ENCODE measurements at places on chromosomes 11 and 22.

GRCh38 chr22:27790376-27791158 is 11.0 kb downstream of the MN1 start:
- no peak for DNase-seq
- no peak overlapping the region for H3K27ac ChIP-seq
- no peaks in the 10 kb centered on the region for H3K36me3 ChIP-seq
- peaks cover 2% of the 10 kb centered on the region for H3K27me3 ChIP-seq
- no peak overlapping the region for H3K4me3 ChIP-seq
- no peaks in the 10 kb centered on the region for H3K4me1 ChIP-seq

- H3K27me3 ChIP-seq = no peaks in the 10 kb centered on the region
- H3K36me3 ChIP-seq = no peaks in the 10 kb centered on the region
- H3K4me3 ChIP-seq = no peak overlapping the region
- peaks cover 11% of the 10 kb centered on the region for H3K4me1 ChIP-seq
Measured at GRCh38 chr22:43305806-43306205, 37.4 kb downstream of the SCUBE1 start.

DNA sequence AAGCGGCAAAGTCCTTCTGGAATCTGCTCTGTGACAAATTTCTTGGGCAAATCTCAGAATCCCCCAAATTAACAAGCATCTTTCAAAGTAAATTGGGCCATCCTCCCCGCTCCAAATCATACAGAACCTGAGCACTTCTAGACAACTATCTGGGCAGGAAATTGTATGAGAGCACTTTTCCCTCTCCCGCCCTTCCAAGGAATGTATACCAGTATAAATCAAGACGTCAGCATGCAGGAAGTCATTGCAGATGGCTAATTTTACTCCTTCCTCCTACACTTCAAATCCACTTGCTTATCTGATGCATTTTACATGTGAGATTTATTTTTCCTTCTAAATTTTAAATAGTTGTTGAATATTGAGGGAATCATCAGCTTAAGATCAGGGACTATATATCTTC is 52.1 kb downstream of the NTM start:
- H3K4me3 ChIP-seq = no peak overlapping the region
- H3K36me3 ChIP-seq = no peaks in the 10 kb centered on the region
- no peak for DNase-seq
- H3K27me3 ChIP-seq = no peaks in the 10 kb centered on the region

GRCh38 chr11:15212876-15213275 is 98.2 kb downstream of the INSC start:
- H3K27ac ChIP-seq = no peak overlapping the region
- no peak overlapping the region for H3K4me3 ChIP-seq
- H3K36me3 ChIP-seq = no peaks in the 10 kb centered on the region
- DNase-seq = no peak
- no peaks in the 10 kb centered on the region for H3K27me3 ChIP-seq

- H3K27ac ChIP-seq = no peak overlapping the region
- no peaks in the 10 kb centered on the region for H3K27me3 ChIP-seq
- DNase-seq = no peak
- H3K4me3 ChIP-seq = no peak overlapping the region
Measured at GRCh38 chr11:96279018-96279895, 63.7 kb downstream of the MAML2 start.

DNA sequence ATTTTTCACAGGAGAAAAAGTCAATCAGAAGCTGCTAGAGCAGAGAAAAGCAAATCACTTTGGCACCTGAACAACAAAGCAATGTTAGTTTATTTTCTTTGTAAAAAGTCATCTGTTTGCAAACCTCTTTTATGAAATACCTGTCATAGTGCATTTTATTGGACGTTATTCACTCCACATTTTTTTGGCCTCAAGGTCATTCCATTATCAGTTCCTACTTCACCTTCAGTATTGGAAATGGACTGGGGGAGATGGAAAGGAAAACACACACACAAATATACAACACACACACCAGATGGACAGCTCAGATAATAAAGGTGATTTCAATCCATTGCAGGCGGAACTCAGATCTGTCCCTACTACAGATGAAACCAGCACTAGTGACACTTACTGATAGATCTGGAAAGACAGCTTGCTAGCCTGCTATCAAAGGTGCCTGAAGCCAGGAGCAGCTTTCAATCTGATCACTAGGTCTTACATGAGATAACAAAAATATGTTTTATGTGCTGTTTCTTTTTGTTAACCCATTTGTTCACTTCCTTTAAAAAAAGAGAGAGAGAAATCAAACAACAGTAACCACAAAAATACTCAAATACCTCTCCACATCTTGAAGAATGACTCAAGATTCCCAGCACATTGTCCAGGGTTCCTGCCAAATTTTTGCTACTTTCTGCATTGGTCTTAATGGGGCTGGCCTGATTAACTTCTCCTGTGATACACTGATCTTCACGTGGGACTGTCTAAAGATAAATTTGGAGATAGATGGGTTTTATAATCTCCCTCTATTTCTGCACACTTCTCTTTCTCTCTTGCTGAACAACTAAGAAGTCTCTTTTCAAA is 844.3 kb upstream of the TENM4 start:
- DNase-seq = no peak
- H3K27me3 ChIP-seq = no peaks in the 10 kb centered on the region
- no peaks in the 10 kb centered on the region for H3K36me3 ChIP-seq
- no peaks in the 10 kb centered on the region for H3K4me1 ChIP-seq

DNA sequence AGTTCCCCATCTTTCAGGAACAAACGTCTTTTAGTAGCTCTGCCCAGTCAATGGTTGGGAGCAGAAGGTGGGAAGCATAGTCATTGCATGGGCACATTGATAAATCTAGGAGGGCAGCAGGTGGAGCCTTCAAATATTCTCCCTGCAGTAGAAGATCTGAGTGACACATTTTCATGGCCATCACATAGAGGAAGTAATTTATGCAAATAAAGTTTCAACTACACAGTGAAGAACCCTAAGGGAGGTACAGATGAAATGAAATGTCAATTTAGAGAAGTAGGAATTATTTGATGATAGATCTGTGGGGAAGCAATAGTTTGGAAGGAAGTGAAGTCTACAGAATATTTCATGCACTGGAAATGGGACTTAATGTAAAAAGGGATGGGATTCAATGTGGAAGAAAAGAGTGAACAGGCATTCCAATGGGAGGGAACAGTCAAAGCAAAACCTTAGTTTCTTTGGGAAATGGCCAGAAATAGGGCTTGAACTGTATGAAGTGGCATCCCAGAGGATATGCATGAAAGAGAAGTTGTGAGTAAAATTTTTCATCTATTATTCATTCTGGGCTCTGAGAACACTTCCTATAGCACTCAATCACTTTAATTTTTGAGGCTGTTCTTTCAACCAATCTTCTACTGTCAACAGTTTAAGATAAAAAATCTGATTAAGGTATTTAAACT is 256.2 kb upstream of the LUZP2 start:
- no peaks in the 10 kb centered on the region for H3K36me3 ChIP-seq
- no peak overlapping the region for H3K27ac ChIP-seq
- no peak for DNase-seq
- no peaks in the 10 kb centered on the region for H3K4me1 ChIP-seq
- no peak overlapping the region for H3K4me3 ChIP-seq

- H3K27ac ChIP-seq = no peak overlapping the region
- no peak overlapping the region for H3K4me3 ChIP-seq
- H3K36me3 ChIP-seq = no peaks in the 10 kb centered on the region
- H3K4me1 ChIP-seq = no peaks in the 10 kb centered on the region
- DNase-seq = no peak
Measured at GRCh38 chr11:23490557-23491235, 630.4 kb upstream of the CCDC179 start.

- no peaks in the 10 kb centered on the region for H3K36me3 ChIP-seq
- no peak for DNase-seq
- no peak overlapping the region for H3K27ac ChIP-seq
- H3K27me3 ChIP-seq = no peaks in the 10 kb centered on the region
- H3K4me1 ChIP-seq = no peaks in the 10 kb centered on the region
Measured at GRCh38 chr11:121207485-121208115, 85.0 kb upstream of the SC5D start.

DNA sequence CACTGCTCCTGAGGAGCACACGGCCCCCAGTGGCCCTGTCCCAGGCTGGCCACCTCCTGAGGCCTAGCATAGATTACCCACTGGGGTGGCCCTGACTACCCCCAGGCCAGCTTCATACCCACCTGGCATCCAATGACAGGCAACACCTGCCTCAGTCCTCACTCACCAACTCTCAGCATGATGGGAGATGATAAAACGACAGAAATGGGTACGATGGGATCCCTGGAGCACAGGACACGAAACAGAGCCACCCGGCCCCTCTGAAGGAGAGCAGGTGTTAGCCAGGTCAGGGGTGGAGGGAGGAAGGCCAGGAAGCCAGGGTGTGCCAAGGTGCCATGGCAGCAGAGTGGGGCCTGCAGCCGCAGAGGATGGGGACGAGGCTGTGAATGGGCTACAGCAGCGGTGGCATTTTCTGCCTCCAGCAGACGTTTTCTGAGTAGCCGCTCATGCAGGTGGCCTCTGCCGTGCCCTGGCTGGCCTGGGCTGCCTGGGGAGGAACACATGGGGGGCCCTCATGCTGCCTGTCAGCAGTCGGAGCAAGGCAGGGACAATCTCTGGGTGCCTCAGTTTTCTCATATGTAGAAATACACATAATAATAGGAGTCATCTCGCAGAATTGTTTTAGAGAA is 50.2 kb upstream of the FGF3 start:
- H3K4me1 ChIP-seq = no peaks in the 10 kb centered on the region
- no peaks in the 10 kb centered on the region for H3K36me3 ChIP-seq
- H3K27ac ChIP-seq = no peak overlapping the region
- no peak overlapping the region for H3K4me3 ChIP-seq

DNA sequence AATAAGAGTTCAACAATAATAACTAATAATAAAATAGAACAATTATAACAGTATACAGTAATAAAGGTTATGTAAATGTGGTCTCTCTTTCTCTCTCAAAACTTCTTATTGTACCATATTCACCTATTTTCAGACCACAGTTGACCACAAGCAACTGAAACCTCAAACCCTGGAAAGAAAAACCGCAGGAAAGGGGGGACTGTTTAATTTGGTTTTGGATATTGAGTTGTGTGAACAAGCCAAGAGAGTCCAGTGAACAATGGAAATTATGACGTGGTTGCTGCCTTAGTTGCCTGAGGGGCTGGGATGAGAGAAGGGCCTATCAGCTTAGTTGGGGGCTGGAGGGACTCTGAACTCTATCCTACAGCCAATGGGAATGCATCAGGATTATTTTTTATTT is 178.7 kb upstream of the POU2AF2 start:
- no peaks in the 10 kb centered on the region for H3K27me3 ChIP-seq
- no peak overlapping the region for H3K4me3 ChIP-seq
- DNase-seq = no peak
- H3K27ac ChIP-seq = no peak overlapping the region
- H3K36me3 ChIP-seq = no peaks in the 10 kb centered on the region
- H3K4me1 ChIP-seq = no peaks in the 10 kb centered on the region

DNA sequence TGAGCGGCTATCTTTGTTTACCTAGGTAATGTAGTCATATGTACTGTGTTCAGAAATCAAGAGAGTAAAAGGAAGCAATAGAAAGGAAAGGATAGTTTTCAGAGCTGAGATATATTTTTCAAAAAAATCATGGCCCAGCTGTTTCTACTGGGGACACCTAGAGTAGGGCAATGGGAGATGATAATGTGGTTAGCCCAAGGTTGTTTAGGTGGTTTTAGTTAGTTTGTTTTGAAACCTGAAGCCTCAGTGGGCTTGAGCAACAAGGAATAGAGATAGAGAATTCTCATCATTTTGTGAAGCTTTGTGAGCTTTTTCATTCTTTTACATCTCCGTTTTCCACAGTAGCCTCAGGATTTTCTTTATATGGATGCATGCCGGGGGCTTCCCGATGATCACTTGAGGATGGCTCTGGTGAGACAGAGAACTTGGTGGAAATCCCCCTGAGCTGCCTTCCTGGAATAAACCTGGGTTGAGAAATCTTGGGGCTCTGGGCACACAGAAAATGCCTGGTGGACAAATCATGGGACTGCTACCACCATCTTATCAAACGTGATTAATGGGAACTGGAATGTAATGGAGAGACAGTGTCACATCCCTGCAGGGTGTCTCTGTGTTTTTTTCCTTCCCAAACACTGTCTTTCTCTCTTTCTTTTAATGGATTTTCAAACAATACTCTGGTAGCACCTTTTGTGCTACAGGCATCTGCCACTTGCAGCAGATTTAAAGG is 49.0 kb downstream of the ARHGAP42 start:
- no peaks in the 10 kb centered on the region for H3K36me3 ChIP-seq
- peak overlapping the region; percentile 52 for H3K27ac ChIP-seq
- no peak overlapping the region for H3K4me3 ChIP-seq
- peaks cover 3% of the 10 kb centered on the region for H3K4me1 ChIP-seq
- no peaks in the 10 kb centered on the region for H3K27me3 ChIP-seq

GRCh38 chr22:49825944-49826602 is 1.6 kb downstream of the BRD1 start:
- peak; percentile 46 for DNase-seq
- peak overlapping the region; percentile 31 for H3K27ac ChIP-seq
- H3K4me1 ChIP-seq = peaks cover 36% of the 10 kb centered on the region
- H3K27me3 ChIP-seq = no peaks in the 10 kb centered on the region

DNA sequence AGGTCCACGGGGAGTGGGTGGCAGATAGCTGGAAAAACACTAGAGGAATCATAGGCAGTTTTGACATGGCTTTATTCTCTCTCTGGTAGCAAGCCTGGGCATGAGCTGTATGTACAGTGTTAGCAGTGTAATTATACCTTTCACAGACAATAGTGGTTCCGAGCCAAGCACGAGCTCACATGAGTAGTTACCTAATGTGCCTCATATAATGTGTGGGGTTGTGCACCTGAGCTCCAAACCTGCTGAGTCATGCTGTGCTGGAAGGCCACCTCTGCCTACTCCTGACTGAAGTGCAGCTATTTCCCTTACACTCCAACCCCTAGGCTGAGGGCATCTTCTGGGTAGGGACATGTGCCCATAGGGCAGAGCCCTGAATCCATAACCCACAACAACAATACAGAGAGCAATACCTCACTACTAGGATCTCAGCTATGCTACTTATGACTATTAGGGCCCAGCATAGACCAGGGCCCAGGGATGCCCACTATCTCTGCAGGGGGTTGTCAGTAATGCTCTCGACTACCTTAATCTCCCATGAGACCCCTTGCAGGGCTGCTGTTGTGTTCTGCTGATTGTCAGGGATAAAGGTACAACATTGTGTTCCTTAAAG is 432.1 kb downstream of the DYNC2H1 start:
- peak; percentile 7 for DNase-seq
- H3K27ac ChIP-seq = no peak overlapping the region
- H3K4me3 ChIP-seq = no peak overlapping the region
- H3K36me3 ChIP-seq = no peaks in the 10 kb centered on the region

DNA sequence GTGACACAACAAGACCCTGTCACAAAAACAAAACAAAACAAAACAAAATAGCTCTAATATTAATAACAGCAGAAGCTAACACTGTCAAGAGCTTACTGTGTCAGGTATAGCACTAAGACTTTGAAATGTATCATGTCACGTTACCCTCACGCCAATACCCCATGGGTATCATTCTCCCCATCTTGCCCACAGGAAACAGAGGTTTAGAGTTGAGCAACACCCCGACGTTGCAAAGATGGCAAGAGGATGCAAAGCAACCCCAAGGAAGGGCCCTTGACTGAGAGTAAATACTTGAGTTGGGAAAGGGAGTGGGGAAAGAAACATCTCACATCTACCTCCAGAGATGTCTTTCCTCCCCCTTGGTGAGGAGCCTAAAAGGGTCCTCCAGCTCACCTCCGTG is 366.8 kb downstream of the LARGE1 start:
- H3K27ac ChIP-seq = no peak overlapping the region
- no peak overlapping the region for H3K4me3 ChIP-seq
- no peak for DNase-seq
- H3K36me3 ChIP-seq = no peaks in the 10 kb centered on the region
- H3K4me1 ChIP-seq = no peaks in the 10 kb centered on the region

- H3K27ac ChIP-seq = no peak overlapping the region
- no peak overlapping the region for H3K4me3 ChIP-seq
- no peaks in the 10 kb centered on the region for H3K4me1 ChIP-seq
Measured at GRCh38 chr11:27619039-27619574, 81.1 kb downstream of the BDNF start.

Data from thymus (tissue), 14 donors.